ENCODE measurements at places on chromosomes 2 and 18.

DNA sequence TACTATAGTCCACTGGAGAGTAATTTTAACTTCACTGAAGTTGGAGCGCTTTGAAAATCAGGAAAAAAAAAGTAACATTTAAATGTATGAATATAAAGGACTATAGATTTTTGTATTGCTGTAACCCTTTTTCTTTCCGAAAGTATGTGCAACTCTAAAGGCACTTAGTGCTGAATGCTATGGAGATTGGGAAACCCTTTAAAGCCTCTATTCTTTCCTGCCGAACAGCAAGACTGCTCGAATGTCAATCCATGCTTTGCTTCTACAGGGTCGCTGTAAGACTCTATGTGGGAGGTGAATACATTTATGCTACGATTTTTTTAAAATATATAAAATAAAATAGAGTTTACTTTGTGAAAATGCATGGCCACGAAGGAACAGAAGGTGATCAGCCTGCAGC lies 825 bp downstream of the GRB14 start:
- no peak for DNase-seq

- DNase-seq = no peak
Observed at GRCh38 chr2:32977228-32977758, 30.5 kb downstream of the LTBP1 start.

DNA sequence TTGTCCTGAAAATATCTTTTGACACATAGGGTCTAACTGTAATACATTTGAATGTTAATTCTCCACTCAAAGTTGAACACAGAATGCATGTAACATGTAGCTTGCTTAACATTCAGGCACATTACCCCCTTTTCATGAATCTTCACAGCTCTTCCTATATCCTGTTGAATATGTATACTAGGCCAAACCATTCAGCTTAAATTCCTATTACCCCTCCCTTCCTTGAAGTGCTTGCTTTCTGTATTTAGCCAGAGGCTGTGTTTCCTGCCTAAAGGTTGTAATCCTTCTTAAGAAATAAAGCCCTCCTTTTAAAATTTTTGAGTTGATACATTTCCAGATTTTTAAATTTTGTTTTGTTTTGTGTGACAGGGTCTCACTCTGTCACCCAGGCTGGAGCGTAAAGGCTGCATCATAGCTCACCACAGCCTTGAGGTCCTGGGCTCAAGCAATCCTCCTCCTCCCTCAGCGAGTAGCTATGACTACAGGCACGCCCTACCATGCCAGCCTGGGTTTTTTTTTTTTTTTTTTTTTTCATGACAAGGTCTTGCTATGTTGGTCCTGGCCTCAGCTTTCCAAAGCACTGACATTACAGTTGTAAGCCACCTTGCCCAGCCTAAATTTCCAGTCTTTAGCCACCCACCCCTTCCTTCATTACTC lies 357.6 kb downstream of the DSC3 start:
- DNase-seq = no peak

GRCh38 chr2:104853534-104854497 lies at the start of gene POU3F3:
Gene POU3F3 (plus strand): TSS chr2:104854115. CDS start chr2:104855511, 1,396 bp downstream.
- peak; percentile 60 for DNase-seq
